ENCODE measurements at places on chromosomes 11 and 22. TPM values are rescaled to one million over a fixed set of nuclear protein-coding genes. Genes with fewer than 3 reads are reported as not detected.

The MUC5B gene
- not detected for polyA plus RNA-seq

The KCNC1 gene
- 0.84 TPM for polyA plus RNA-seq

The CBLIF gene
- polyA plus RNA-seq: 0.21 TPM

The AIP gene
- polyA plus RNA-seq: 58.4 TPM

The TNNT3 gene
- 8.4 TPM for polyA plus RNA-seq

The LRRC75B gene
- polyA plus RNA-seq: 43.8 TPM

The TMPRSS4 gene
- polyA plus RNA-seq: 28.3 TPM

The PAMR1 gene
- polyA plus RNA-seq: 8.2 TPM

The MRGPRE gene
- not detected for polyA plus RNA-seq

DNA sequence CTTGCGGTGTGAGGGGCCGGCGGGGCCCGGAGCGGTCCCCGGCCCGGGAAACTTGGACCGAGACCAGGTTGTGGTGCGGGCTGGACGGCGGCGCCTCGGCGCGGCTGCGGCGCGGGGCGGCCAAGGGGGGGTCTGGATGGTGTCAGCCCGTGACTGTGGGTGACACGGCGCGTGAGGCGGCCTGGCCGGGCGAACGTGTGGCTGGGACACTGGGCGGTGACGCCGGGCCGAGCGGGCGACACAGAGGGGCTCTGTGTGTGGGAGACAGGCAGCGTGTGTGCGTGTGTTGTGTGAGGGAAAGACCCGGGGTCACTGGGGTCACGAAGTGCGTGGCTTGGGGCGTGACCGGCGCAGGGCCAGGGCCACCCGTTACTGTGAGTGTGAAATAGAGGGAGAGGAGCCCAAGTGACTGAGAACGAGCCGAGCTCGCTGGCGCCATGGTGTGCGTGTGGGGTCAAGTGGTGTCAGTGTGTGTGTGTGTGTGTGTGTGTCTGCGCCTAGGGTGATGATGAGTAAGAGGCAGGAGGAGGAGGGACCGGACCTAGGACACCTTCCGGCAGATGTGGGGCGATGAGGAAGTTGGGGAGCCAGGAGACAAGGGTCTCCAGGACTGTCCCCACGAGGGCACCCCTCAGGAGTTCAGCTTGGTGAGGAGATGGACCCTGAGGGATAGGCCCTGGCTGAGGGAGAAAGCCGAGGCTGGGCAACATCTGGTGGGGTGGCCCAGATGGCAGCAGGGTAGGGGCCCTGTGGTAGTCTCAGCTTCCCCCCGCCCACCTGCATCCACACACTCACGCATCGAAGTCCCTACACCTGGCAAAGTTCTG is 817 bp downstream of the RELT start:
- no peak for DNase-seq

DNA sequence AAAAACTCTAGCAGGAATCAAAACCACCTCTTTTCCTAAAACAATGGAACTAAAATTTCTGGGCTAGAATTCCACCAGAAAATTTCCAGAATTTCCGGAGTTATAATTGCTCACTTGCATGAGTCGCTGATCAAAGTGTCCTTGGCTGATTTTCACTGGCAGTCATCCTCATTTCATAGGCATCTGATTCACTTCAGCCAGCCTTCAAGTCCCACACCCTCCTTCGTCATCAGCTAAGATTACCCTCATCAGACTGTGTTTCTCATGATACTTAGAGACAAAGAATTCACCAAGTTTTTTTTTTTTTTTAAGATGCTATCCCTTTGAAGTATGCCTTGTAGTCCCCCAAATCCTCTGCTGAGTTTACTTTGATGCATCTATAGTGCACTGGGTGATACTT is 71.5 kb upstream of the RAB38 start:
- DNase-seq: no peak

- no peak for DNase-seq
Observed at GRCh38 chr11:122241566-122241965, 125.6 kb upstream of the BLID start.

GRCh38 chr11:120912504-120912903 is 111.4 kb upstream of the TBCEL start:
- DNase-seq: no peak

DNA sequence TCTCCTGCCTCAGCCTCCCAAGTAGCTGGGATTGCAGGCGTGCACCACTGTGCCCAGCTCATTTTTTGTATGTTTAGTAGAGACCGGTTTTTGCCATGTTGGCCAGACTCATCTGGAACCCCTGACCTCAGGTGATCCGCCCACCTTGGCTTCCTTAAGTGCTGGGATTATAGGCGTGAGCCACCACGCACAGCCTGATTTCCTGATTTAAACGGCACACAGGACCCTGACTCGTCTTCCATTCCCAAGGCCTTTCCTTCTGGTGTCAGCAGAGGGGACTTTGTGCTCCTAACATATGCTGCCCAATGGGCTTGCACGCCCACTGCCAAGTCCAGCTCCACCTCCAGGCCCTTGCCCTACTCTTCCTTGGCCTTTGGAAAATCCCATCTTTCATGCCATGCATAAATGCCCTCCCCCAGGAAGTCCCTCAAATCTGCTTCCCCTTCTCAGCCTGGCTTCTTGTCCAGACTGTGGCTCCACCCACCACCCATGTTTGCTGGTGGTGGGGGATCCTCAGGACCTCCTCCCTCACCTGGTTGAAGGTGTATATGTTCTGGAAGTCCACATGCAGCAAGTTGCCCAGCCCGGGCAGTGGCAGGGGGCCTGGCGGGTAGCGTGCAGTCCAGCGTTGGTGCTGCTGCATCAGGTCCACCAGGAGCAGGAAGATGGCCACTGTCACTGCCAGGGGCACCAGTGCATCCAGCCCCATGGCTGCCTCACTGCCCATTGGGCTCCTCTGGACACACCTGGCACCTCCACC is 23.9 kb upstream of the CYP2D6 start:
- DNase-seq: no peak

GRCh38 chr22:49979587-49980264 is 19.2 kb downstream of the PIM3 start:
- DNase-seq: no peak

GRCh38 chr22:34105461-34106062 is 185.3 kb upstream of the LARGE1 start:
- peak; percentile 24 for DNase-seq

DNA sequence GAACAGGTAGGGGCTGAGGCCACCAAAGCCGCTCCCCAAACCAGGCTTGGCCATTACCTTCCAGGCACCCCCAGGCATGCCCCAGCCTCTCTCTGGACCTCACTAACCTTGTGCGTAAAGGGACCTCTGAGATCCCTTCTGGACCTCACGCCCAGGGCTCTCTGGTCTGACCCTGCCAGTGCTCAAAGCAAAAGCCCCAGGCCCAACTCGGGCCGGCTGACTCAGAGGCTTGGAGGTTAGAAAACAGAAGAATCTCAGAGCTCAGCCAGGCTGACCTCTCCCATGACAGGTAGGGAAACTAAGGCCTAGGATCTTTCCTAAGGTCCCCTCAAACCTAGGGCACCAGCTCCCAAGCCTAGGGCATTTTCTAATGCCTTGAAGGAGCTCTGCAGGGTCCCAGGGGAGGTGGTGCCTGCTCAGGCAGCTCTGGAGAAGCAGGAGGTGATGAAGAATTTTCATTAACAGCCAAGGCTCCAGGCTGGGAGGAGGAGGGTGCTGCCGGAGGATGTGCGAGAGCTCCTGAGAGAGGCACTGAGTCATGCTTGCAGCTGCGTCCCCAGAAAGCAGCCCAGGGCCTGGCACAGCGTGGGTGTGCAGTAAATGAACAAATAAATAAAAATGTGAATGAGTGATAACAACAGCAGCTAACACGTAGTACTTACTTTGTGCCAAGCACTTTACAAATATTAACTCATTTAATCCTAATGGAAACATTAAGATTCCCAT is 25.6 kb downstream of the ARRB1 start:
- DNase-seq: no peak

GRCh38 chr11:86693518-86693917 is 21.1 kb upstream of the ME3 start:
- DNase-seq: no peak

DNA sequence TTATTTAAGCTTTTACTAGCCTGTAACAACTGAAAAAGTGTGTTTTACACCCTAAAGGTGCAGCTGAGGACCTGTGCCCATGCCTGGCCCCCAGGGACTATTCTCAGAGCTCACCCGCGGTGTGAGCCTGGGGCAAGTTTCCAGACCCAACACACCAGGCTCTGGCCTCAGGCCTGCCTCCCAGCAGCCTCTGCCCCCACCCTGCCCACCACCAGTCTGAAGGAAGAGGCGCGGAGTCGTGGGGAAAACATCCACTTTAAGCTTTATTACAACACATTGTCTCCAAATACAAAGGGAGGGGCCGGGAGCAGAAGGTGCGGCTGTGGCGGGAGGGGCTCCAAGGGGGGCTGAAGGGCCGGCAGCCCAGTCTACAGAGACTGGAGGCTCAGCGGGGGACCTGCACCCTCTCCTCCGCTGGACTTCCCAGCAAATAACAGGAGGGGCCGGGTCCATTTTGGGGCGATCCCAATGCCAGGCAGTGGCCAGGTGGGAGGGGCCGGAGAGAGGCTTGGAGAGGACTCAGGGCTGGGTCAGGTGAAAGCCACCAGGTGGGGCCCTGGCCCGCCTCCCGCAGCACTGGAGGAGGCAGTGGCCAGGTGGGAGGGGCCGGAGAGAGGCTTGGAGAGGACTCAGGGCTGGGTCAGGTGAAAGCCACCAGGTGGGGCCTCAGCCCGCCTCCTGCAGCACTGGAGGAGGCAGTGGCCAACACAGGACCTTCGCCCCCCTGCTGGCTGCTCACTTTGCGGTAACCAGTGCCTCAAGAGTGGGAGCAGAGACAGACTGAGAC is 18.1 kb downstream of the DUSP8 start:
- no peak for DNase-seq

- DNase-seq: peak; percentile 73
Observed at GRCh38 chr11:88337181-88337986, at the start of gene CTSC. Gene CTSC (minus strand): TSS chr11:88337736. CDS start chr11:88337672, 64 bp downstream.

DNA sequence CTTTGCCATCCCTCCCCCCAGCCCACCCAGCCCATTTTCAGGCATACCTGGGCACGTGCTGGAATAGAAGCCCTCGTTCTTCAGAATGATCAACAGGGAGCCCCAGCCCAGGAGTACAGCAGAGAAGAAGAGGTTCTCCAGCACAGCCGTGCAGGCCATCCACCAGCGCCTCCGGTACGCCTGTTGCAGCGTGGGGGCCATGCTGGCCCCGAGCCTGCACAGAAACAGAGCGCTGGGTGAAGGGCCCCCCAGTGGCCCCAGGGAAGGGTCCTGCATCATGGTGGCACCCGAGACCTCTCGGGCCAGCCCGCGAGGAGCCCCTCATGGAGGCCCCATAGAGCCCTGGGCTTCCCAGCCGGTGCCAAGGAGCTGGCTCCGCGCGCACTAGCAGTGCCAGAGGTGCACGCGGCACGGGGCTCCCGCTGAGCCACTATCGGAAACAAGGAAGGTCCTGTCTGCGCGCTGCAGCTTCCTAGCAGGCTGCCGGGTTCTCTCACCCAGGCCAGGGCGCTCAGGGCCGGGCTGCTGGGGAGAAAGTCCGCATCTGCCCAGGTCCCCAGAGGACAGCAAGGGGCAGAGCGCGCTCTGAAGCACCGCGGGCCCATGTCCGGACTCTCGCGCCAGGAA is 1.5 kb downstream of the SLC43A1 start:
- DNase-seq: no peak

- DNase-seq: no peak
Observed at GRCh38 chr11:126722006-126722736, 278.4 kb downstream of the KIRREL3 start.

DNA sequence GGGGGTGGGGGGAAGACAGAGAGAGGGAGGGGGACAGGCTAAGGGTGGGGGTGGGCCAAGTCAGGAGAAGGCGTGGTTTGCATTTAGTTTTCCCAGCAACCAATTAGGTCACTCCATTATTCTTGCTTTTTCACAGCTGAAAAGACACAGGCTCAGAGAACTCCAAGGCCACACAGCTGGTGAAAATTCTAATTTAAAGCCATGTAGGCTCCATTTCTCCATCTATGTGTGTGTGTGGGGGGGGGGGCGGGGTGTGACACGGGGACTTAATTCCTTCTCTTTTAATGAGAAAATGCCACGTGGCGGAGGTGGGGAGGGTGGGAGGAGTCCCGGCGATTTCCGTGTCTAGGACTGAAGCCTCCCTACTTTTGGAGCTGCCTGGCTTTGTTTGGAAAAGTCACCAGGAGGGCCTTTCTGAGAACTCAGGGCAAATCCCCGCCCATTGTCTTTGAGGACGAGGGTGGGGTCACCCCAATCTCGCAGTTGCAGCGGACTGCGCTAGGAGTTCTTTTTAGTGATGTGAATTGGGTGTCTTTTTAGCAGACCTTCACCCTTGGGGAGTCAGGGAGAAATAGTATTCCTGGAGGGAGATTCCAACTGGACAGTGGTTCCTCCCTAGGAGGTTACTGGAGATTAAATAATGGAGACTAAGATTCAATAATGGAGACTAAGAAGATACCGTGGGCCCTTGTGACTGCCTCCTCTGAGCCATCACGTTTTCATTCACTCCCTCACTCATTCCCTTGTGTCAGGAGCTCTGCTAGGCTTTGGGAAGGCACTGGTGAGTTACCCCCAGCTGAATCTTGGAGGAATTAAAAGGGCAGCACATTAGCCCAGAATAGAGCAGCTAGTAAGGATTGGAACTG is 36.4 kb upstream of the PTPRJ start:
- DNase-seq: no peak

DNA sequence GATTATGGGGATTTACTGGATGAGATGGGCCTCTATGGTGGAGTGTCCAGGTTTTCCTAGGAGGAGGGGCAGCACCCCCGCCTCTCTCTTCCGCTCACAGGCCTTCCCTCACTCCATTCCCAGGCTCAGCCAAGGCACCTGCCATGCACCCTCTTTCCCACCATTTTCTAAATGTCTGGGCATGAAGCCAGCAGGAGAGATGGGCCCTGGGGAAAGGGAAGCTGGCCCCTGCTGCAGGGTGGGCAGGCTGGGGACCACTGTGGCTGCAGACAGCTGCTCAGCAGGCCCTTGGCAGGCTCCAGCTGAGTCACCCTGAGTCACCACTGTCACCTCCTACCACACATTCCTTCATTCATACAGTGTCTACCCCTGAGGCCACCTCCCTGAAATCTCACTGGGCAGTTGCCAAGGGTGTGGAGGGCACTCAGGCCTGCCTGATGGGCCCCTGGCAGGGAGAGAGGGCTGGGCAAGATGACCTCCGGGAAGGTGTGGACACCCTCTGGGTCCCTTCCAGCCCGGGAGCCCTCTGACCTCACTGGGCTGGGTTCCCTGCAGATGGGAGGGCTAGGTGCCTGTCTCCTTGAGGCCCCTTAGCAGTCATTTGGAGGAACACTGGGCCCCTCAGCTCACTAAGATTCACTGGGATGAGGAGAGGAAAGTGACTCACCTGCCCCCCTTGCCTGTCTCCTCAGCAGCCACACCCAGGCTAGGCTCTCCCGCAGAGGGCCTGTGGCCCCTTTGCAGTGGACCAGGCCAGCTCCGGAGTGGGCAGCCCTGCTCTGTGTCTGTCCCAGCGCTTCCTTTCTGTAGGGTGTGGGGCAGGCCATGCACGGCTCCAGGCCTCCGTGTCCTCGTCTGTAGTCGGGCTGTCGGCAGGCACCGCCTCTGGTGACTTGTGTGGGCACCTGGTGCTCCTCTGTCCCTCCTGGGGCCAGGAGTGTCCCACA is 7.8 kb downstream of the MYEOV start:
- DNase-seq: no peak

- no peak for DNase-seq
Observed at GRCh38 chr11:88531831-88532230, 194.3 kb upstream of the CTSC start.

- DNase-seq: no peak
Observed at GRCh38 chr22:36467042-36467810, 14.2 kb downstream of the TXN2 start.

All from left renal cortex interstitium (tissue), 4 donors.